Pons (tissue), 1 donor: ENCODE measurements at places on chromosomes 7 and 10.

- no peak for DNase-seq
Observed at GRCh38 chr10:24384954-24385353, 176.0 kb downstream of the KIAA1217 start.

GRCh38 chr10:27663621-27664020, 82.0 kb downstream of the MKX start:
- DNase-seq = no peak

GRCh38 chr7:117048882-117049281, 95.6 kb downstream of the ST7 start:
- no peak for DNase-seq

GRCh38 chr7:127146746-127147536, 105.8 kb downstream of the GRM8 start:
- DNase-seq = no peak

- DNase-seq = no peak
Observed at GRCh38 chr7:106033735-106034134, 70.7 kb downstream of the CDHR3 start.

DNA sequence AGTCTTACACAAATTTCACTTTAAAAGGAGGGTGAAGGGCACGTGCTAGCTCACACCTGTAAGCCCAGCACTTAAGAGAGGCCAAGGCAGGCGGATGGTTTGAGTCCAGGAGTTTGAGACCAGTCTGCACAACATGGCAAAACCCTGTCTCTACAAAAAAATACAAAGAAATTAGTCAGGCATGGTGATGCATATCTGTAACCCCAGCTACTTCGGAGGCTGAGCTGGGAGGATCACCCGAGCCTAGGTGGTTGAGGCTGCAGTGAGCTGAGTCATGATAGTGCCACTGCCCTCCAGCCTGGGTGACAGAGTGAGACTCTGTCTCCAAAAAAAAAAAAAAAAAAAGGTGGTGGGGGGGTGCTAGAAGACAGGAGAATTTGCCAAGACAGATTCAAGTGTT, 237.3 kb upstream of the KLF14 start:
- no peak for DNase-seq
